Natural killer cell treated with Interleukin-12 subunit alpha and Interleukin-12 subunit beta and Interleukin-15 and Interleukin-18, amount 100 ng/mL, for 72 hours (primary cell): ENCODE measurements at places on chromosomes 3 and 15. TPM values are rescaled to one million over a fixed set of nuclear protein-coding genes. Genes with fewer than 3 reads are reported as not detected.

The GPR62 gene
- total RNA-seq = not detected

The ZMYND10 gene
- 0.95 TPM for total RNA-seq

GRCh38 chr3:13388816-13389215, 31.3 kb downstream of the NUP210 start:
- H3K4me1 ChIP-seq = peaks cover 11% of the 10 kb centered on the region
- H3K27me3 ChIP-seq = no peaks in the 10 kb centered on the region
- peaks cover 23% of the 10 kb centered on the region for H3K36me3 ChIP-seq
- H3K4me3 ChIP-seq = no peak overlapping the region
- DNase-seq = no peak

DNA sequence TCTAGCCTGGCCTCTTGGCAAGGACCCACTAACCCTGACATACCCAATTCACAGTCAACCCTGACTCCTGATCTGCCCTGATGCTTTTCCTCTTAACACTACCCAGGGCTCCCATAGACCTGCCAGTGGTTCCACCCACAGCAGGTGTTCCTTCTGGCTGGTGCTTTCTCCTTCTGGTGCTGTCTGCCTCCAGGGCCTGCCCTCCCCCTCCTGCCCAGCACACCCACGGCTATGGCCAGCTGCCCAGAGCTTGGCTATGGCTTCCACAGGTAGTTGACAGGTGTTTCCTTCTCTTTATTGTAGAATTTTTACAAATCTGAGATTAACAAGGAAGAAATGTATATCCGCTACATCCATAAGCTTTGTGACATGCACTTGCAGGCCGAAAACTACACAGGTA, 46.5 kb upstream of the MANF start:
- H3K36me3 ChIP-seq = no peaks in the 10 kb centered on the region
- H3K4me3 ChIP-seq = no peak overlapping the region
- DNase-seq = no peak
- H3K4me1 ChIP-seq = no peaks in the 10 kb centered on the region

- H3K36me3 ChIP-seq = no peaks in the 10 kb centered on the region
- peak overlapping the region; percentile 88 for H3K27ac ChIP-seq
- no peak for DNase-seq
- peaks cover 21% of the 10 kb centered on the region for H3K4me1 ChIP-seq
- H3K27me3 ChIP-seq = no peaks in the 10 kb centered on the region
- H3K4me3 ChIP-seq = no peak overlapping the region
Observed at GRCh38 chr3:57985176-57985983, 22.8 kb upstream of the FLNB start.
